ENCODE measurements at places on chromosomes 6 and 20.

- DNase-seq: no peak
Observed at GRCh38 chr20:37729909-37730308, 36.1 kb downstream of the CTNNBL1 start.

GRCh38 chr6:93567164-93567563, 147.8 kb upstream of the EPHA7 start:
- DNase-seq: no peak

GRCh38 chr6:138588805-138589434, 89.6 kb upstream of the NHSL1 start:
- DNase-seq: peak; percentile 79

GRCh38 chr6:14758421-14759081, 487.3 kb upstream of the JARID2 start:
- DNase-seq: peak; percentile 21

GRCh38 chr6:23177806-23178205, 608.4 kb downstream of the HDGFL1 start:
- DNase-seq: no peak

GRCh38 chr20:59421920-59422637, 121.7 kb downstream of the EDN3 start:
- DNase-seq: no peak

DNA sequence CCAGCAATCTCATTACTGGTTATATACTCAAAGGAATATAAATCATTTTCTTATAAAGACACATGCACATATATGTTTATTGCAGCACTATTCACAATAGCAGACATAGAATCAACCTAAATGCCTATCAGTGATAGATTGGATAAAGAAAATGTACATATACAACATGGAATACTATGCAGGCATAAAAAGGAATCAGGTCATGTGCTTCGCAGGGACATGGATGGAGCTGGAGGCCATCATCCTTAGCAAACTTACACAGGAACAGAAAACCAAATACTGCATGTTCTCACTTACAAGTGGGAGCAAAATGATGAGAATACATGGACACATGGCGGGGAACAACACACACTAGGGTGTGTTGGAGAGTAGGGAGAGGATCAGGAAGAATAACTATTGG, 58.1 kb upstream of the FBXO30 start:
- no peak for DNase-seq

GRCh38 chr20:12086359-12086758, 168.7 kb downstream of the BTBD3 start:
- DNase-seq: no peak

DNA sequence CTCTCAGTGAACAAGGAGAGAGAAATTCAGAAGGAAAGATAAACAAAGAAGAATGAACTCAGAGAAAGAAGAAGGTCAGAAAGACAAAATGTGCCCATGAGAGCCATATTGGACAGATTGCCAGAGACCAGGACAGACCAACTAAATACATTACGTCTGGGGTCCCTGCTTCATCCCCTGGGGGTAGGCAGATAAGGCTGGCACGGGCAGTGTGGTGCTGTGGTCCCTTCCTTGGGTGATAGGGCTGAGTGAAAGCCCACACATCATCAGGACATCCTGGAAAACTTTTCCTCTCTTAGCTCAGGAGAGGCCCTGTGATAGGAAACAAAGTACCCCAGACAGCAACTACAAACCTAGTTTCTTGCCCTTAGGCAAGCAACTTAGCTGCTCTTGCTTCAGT, 13.2 kb upstream of the ARMC12 start:
- DNase-seq: no peak

- no peak for DNase-seq
Observed at GRCh38 chr6:169993861-169994481, 242.5 kb downstream of the ERMARD start.

DNA sequence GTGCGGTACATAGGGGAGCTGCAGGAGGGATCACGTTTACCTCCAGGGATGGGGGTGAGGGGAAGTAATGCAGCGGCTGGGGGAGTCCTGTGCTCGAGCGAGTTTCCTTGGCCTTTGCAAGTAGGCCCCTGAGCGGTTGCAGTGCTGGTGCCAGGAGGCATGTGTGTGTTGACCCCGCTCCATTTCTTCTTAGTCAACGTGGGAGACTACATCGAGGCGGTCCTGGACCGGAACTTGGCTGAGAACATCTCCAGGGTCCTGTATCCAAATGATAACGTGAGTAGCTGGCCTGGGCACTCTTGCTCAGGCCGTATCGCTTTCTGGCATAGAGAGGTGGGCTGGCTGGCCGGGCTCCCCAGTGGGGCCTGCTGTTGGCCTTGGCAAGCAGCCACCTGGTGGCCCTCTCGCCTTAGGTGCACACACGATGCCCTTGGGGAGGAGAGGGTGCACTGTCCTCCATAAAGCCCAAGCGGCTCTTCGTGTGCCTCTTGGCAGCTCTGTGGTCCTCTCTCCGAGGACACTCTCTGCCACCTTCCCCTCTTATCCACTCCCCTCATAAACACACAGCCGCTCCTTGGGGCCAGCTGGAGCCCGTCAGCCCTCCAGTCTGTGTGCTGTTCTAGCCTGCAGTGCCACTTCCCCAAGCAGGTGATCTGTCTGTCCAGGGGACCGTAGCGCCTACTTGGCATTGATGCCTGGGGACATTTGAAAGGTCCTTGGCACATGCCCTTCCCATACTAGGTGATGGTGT, 29.3 kb downstream of the PYGB start:
- no peak for DNase-seq

- no peak for DNase-seq
Observed at GRCh38 chr6:161701056-161701455, 427.2 kb upstream of the AGPAT4 start.

DNA sequence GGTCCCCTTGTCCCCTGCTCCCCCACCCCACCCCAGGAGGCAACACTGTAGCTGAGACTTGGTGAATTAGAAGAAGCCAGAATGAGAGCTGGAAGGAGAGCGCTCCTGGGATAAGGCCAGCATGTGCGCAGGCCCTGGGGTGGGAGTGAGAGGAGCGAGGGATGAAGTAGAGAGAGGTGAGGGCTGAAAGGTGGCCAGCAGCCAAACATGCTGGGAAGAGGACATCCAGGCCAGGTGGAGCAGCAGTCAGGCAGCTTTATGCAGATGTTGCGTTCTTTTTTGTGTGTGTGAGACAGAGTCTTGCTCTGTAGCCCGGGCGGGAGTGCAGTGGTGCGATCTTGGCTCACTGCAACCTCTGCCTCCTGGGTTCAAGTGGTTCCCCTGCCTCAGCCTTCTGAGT, 2.2 kb upstream of the BPIFB1 start:
- DNase-seq: no peak

DNA sequence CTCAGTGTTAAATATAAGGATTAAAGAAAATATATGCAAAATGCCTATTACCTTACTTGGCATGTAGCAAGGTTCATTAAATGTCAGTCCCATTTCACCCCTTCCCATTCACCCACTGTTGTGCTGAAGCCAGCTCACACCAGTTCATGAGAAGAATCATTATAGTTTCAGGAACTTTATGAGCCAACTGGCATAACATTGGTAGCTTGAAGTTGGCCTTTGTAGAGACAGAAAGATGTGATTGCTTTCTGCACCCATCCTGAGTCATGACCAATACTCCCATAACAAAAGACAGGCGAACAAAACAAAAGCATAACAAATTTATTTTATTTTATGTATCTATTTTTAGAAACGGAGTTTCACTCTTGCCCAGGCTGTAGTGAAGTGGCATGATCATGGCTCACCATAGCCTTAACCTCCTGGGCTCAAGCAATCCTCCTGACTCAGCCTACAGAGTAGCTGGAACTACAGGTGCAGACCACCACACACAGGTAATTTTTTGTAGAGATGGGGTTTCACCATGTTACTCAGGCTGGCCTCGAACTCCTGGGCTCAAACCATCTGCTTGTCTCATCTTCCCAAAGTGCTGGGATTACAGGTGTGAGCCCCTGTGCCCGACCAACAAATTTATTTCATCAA, 17.6 kb upstream of the IER3 start:
- no peak for DNase-seq

GRCh38 chr20:14477125-14477524, 139.7 kb upstream of the FLRT3 start:
- DNase-seq: no peak

DNA sequence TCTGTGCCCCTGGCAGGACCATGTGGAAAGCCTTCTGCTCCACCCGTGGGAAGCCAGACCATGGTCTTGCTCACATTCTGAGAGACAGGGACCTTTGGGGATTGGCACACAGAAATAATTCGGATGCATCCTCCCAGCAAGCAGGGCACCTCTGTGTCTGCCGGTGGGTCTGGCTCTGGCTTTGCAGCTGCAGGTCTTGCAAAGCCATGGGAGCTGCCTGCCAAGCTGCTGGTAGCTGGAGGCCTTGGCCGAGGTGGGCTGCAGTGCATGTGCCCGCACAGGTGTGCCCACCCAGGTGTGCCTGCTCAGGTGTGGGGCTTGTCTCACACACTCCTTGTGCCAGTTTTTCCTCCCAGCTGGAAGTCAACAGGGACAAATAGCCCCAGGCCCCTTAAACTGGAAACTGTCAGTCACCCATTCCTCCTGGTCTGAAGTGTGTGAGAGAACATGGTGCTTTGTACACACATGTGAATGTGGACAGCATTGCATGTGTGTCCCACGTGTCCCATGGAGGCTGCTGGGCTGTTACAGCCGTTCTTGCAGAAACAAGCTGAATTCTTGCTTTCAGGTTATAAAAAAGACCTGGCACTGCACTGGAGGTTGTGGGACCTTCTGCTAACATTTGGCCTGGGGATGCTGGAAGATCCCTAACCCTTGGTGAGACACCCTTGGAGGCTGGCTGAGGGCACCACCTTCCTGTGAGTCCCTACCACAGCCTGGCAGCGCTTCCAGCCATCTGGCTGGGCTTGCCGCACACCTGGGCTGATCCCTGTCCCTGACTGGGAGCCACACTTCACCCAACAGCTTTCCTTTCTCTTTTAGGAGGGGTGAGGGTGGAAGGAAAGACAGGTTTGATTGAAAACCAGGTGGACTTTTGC, 54.9 kb upstream of the SMOC2 start:
- DNase-seq: no peak

- no peak for DNase-seq
Observed at GRCh38 chr6:29490552-29490951, 2.8 kb upstream of the MAS1L start.

DNA sequence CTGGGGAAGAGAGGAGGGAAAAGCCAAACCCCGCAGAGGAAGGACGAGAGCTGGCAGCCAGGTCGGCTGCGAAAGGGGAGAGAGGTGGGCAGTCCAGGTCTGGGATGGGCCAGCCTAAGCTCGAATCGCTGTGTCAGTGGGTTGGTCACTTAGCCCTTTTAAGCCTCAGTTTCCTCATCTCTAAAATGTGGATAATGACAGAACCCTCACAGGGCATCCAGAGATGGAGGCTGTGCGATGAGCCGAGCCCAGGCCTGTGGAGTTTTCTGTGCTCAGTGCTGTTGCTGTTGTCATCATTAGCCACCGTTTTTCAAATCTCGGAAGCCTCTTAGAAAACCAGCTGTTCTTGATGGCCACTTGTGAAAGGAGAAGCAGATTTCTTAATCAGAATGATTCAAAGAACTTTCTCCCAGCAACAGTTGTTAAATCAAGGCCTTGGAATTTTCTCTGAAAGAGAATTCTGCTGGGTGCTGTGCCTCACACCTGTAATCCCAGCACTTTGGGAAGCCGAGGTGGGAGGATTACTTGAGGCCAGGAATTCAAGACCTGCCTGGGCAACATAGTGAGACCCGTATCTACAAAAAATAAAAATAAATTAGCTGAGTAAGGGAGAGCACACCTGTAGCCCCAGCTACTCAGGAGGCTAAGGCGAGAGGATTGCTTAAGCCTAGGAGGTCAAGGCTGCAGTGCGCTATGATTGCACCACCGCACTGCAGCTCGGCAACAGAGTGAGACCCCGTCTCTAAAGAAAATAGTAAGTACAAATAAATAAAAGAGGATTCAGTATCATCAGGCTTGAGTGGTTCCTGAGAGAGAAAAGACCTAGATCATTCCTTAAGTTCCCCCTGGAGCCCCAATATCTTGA, 46.3 kb upstream of the ENTPD6 start:
- DNase-seq: no peak

DNA sequence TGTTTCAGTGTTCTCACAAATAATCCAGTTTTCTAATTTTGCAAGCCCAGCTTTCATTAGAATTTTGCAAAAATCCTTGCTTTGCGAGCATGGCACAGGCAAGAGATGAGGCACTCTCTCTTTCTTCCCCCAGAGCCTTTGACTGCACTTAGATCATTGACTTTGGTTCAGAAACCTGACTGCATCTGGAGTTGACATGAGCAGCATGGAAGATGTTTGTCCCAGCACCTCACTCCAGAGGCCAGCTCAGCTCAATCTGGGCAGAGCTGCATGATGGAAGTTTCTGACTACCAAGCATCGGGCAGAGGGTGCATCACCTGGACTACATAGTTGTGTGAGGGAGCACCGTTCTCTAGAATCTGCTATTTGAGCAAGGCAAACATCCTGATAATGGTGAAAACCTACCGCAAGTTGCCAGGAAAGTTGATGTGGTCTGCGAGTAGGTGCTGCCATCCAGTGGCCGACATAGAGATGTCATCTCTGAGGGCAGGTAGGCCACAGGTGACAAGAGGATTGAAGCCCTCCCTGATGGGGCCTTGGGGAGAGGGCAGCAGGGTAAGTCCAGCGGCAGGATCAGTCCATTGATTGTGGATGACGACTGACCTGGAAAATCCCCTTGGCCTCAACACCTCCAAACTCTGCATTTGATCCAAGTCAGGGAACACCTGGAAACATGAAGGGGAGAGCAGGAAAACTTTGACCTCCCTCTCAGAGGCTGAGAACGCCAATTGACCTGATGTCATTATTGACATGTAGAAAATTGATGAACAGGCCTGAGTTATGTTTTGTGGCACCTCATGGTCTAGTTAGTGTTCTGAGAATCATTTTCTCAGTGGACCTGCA, 3.8 kb upstream of the LPA start:
- DNase-seq: peak; percentile 50

DNA sequence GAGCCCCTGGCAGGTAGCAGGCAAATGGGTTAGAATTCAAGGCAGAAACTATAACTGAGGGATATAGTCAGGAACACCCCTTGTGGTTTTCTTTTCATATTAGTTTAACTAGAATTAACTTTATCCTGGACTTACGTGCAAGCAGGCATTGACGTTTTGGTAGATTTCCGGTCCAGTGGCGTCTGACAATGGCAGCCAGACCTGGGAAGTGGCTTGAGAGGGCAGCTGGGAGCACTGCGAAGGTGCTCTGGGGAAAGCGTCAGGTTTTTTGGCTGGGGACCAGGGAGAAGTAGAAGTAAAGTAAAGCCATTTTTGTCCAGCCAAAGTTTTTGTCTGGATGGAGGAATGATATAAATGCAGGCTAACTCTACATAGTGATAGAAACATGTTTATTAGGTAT, 8.4 kb upstream of the ACSS1 start:
- DNase-seq: no peak
